ENCODE measurements at places on chromosomes 1 and 21. TPM values are rescaled to one million over a fixed set of nuclear protein-coding genes. Genes with fewer than 3 reads are reported as not detected.

Gene REG4
- total RNA-seq, result not detected

Gene TINAGL1
- total RNA-seq, result 742 TPM

Gene MAP3K21
- total RNA-seq, result 0.19 TPM

Gene PCAT6
- total RNA-seq, result not detected

Gene NECAP2
- 85.1 TPM for total RNA-seq

Gene CEPT1
- total RNA-seq, result 84.6 TPM

Gene SPRTN
- 15.7 TPM for total RNA-seq

Gene PRDM16
- 1.1 TPM for total RNA-seq

Gene CACNA1S
- not detected for total RNA-seq
